ENCODE measurements at places on chromosomes 3 and 15.
A peak's percentile ranks its signal among the peaks of the same experiment; 100 is the strongest.

GRCh38 chr3:140593766-140594165, 84.1 kb upstream of the TRIM42 start:
- no peak for DNase-seq

DNA sequence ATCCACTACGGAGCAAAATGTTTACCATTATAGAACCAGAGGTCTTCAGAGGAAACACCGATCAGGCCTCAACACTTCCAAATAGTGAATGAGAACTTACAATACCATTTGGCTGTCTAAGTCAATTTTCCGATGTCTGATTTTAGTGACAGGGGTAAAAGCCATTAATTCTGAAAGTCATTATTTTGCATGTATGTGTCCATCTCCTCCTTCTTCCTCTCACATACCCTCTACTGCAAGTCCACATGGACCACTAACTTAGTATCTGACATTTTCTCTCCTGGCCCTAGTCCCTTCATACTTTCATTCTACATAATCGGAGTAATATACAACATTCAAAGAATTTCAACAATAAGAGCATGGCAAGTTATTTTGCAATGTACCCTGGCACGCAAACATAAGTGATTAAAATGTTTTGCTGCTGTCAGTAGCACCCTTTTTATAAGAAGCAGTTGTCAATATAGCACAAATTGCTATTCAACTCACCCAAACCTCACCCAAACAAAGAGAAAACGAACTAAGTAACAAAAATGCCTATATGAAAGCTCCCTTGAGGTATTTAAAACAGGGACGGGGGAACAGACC, 1.9 kb downstream of the TOP2B start:
- DNase-seq = peak; percentile 55

- no peak for DNase-seq
Observed at GRCh38 chr3:15453501-15453900, 26.1 kb downstream of the EAF1 start.

DNA sequence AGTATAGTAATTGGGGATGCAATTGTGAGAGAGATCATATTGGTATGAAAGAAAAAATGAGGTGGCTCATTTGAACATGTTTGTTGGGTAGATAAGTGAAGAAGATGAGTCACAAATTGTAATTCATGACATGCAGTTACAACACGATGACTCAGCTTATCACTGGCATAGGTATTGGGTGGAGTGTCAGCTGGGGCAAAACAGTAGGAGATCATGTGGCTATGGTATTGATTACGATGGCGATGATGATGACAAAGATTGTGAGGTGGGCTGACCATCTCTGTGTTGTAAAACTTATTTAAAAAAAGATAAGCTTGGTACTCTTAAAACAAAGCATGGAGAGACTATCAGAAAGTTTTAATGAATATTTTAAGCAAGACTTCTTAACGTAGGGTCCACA, 11.6 kb upstream of the DPH6 start:
- DNase-seq = peak; percentile 51

GRCh38 chr3:178246004-178246403, 290.2 kb upstream of the KCNMB2 start:
- no peak for DNase-seq

- DNase-seq = no peak
Observed at GRCh38 chr3:181565416-181565815, 146.3 kb upstream of the SOX2 start.

- no peak for DNase-seq
Observed at GRCh38 chr3:128341659-128342395, 124.9 kb downstream of the DNAJB8 start.

DNA sequence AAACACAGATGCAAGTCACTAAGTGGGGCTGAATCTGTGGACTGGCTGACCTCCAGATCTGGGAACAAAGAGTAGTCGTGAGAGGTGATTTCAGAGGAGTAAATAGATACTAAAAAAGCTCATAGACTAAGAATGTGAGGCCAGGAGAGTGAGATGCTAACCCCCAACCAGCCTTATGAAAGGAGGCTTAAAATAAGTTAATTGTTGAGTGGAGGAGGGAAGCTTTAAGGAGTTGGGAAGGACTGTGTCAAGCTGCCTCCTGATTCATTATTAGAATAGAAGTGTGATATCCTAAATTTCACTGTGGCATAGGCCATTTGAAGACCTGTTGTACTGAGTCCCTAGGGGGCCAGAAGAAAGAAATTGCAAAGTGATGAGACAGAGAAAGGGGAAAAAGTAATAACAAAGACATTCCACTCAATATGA, 107.6 kb downstream of the RBPMS2 start:
- DNase-seq = peak; percentile 7

DNA sequence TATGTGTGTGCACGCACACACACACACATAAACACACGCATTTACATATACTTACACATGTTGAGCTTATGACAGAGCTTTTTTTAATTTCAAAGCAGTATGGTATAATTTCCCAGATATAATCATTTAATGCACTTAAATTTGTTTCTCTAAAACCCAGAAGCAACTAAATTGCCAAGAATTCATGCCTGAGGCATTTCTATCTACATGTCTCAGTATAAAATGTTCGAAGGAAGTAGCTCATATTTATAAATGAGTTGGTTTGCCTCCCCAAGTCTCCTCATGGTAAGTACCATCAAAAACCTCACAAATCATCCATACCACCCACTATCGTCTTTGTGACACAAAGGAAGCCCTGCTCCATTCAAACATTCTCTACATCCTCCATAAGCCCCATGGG, 130.6 kb downstream of the RPL22L1 start:
- peak; percentile 67 for DNase-seq

DNA sequence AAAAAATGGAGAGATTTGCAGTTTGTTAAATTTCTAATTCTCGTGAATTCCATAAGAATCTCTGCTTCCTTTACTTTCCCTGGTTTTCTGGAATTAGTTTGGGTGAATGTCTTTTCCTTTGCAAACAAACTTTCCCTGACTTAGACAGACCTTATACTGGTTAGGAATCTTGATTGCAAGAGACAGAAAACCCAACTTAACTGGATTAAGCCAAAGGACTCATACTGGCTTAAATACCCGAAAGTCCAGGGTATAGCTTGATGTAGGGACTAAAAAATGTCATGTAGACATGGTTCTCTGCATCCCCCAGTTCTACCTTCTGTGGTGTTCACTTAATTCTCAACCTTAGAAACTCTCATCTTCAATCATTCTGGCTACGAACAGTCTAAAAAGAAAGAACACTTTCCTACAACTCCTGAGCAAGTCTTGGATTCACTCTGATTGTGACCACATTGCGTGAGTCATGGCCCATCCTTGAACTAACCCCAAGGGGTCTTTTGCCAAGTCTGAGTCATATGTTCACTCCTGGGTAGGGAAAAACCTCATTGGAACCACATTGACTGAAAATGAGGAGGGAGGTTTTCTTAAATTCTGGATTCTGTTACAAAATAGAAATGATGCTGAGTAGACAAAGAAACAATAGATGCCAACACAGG, 136.0 kb upstream of the DAZL start:
- DNase-seq = peak; percentile 63

DNA sequence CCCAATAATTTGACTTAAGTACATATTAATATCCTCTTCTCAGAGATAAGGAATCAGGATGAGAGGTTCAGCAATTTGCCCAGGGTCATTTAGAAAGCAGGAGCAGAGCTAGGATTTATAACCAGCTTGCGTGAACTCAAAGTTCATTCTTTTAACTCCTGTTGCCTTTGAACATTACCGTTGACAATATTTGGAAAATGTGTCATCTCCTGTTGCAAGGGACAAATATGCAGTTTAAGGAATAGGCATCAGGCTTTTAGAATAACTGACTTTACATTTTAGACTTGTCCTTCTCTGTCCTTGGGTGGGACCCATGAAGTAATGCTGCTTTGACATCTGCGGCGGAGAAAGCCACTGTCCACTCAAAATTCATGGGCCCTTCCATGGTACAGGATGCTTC, 252.2 kb upstream of the RGMA start:
- DNase-seq = no peak

DNA sequence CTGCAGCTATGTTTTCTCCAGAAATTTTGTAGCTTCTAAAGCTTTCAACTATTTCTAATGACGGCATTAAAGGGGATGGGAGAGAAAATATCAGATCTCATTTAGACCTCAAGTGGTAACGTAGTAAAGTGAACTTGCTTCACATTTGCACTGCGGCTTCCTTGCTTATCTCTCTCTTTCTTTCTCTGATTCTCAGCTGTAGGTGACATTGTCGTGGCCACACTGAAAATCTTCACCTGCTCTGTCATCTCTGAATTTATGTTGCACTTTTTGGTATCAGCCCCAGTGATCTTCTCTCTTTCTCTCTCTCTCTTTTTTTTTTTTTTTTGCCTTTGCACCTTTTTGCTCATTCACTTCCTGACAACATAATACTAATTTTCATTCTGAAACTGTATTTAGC, 254.1 kb upstream of the SATB1 start:
- DNase-seq = no peak

DNA sequence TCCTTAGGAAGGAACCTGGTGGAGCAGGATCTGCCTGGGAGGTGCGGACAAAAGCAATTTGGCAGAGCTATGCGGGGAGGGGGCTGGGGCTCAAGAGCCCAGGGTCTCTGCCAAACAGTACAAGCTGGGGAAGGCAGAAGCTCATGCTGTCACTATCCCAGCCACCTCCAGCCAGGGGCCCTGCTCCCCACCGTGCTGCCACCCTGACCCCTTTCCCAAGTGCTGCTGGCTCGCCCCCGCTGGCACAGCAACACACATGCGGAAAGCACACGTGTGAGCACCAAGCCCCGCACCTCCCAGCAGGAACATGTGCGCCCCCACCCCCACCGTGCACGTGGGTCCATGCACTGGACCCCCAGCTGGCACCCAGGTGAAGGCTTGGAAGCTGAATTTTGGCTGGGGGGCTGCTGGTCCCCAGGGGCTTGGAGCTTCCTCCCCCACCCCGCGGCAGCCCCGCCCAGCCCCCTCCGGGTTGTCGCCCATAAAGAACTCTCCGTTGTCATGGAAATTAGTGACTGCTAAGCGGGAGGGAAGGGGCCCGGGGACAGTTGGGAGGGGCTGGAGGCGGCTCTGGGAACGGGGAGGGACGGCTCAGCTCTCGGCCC, 742 bp downstream of the CAMKV start:
- no peak for DNase-seq

GRCh38 chr3:9331171-9331570, 31.7 kb upstream of the THUMPD3 start:
- no peak for DNase-seq

DNA sequence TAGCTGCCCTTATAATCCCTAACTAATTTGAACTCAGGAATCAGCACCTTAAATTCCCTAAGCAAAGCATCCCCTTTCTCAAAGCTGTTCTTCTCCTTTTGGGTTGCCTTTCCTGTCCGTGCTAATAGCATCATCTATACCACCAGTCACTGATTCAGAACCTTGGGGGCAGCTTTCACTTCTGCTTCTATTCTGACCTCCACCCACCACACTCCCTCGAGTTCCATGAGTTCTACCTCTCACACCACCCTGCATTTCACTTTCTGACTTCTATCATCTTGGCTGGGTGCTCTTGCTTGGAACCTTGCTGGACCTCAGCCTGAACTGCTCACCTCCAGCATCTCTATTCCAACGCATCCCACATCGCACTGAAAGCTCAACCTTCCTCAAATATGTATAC, 55.4 kb upstream of the KCNMB2 start:
- no peak for DNase-seq

DNA sequence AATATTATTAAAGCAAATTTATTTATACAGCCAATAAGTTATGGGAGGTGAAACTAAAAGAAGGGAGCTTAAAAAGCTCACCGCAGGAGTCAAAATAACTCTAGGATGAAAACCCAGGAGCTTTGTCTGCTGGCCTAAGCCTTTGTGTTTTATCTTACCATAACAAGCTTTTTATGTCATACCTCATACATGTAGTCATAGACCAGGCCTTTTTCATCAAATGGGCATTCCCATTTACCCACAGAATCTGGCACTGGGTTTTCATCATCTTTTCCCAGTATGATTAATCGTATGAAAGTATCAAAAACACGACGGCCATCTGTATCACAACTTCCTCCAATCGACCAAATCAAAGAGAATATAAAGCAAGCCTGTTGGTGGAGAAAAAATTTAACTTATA, 122.8 kb downstream of the DNAH12 start:
- no peak for DNase-seq

DNA sequence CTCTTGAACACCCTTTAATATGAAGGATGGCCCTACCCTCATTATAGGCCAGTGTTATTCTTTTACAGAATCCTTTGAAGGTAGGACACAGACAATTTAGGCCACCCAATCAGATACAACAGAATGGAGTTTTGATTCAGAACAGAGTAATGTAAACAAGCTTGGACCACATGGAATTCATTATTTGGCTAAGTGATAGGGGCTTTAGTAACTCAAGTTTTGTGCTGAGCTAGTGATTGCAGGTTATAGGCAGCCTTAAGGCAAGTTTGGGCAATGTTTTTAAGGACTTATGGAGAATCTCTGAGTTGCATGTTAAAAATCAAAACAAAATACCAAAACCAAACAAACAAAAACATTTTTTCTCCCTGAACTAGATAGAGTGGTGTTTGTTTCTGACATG, 312.1 kb upstream of the ROBO1 start:
- peak; percentile 51 for DNase-seq

DNA sequence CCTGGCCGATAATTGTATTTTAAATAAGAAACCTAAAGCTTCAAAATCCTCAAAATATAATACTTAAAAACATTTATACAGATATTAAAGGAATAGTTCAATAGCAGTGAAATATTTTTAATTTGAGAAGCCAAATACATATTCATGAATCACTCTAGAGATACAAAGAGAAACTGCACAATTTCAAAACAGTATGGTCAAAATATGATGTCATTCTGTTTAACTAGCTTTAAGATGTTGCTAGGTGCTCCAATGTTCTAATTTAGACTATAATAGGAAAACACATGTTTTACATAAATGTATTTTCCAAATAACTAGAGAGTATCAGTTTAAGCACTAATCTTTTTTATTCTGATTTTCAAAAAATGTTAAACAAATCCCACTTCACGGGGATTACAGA, 10.3 kb upstream of the NRROS start:
- no peak for DNase-seq

- no peak for DNase-seq
Observed at GRCh38 chr3:155362808-155363689, 69.6 kb upstream of the STRIT1 start.

DNA sequence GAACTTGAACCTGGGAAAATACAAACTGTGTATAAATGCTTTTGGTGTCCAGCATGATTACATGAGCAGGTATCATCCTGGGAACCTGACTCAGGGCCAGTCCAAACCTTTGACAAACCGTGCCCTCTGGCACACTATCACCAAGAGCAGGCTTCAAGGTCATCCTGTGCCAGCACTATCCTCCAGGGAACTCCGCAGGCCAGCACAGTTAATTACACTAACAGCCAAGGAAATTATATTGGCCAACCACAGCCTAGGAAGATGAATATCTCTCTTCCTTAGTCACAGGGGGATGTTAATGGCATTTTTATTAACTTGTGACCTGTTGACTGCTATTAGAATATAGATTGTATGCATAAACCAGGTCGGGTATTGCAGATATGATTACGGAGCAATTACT, 262.0 kb downstream of the TUSC7 start:
- no peak for DNase-seq

DNA sequence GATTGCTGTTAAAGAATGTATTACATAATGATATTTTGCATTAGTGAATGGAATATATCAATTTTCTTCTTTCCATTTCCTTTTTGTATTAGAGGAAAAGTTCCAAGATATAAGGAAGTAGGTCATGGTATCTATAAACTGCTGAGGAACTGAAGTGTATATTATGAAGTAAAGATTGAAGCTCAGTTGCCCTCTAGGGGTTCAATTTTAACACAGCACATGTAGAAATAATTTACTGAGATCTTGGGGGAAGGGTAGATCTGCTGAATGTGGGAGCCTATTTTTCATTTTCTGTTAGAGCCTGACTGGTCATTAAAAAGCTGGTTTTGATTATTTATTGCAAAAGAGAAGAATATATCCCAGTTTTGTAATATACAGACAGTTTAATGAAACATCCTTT, 45.2 kb downstream of the CMC1 start:
- DNase-seq = peak; percentile 73

All from adipocyte (in vitro differentiated cells).